ENCODE measurements at places on chromosomes 11 and 22.

- no peak for DNase-seq
These were observed 57.9 kb upstream of the FSHB start for GRCh38 chr11:30172883-30173311.

DNA sequence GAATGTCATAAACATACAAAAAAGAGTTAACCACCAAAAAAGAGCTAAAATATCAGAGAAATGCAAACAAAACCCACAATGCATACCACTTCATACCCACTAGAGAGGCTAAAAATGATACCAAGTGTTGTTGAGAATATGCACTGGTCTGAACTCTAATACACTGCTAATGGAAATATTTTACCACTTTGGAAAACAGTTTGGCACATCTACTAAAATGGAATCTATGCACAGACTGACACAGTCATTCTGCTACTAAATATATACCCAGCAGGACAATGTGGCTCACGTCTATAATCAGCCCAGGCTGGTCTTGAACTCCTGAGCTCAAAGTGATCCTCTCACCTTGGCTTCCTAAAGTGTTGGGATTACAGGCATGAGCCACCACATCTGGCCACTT is 18.0 kb downstream of the MAPK1 start:
- DNase-seq: no peak

- DNase-seq: no peak
These were observed 79.3 kb upstream of the DRD2 start for GRCh38 chr11:113554526-113554925.

GRCh38 chr11:41237382-41237781 is 222.1 kb downstream of the LRRC4C start:
- DNase-seq: no peak

DNA sequence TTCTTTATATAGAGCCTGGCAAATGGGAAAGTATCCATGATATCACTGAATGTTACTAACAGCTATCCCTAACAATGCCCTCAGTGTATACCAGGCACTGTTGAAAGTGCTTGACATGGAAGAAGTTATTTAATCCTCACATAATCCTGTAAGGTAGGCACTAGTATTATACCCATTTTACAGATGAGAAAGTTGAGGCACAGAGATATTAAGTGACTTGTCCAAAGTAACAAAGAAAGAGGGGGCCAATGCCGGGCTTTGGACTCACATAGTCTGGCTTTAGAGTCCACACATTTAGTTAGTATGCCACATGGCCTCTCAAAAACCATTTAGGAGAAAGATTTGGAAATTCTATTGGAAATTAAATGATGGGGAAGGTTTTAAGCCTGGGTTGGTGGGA is 220.8 kb upstream of the PLET1 start:
- DNase-seq: no peak

GRCh38 chr11:79441461-79441875 is 638 bp upstream of the TENM4 start:
- DNase-seq: peak; percentile 23

GRCh38 chr11:46291441-46292150 is 14.1 kb downstream of the CREB3L1 start:
- peak; percentile 90 for DNase-seq

DNA sequence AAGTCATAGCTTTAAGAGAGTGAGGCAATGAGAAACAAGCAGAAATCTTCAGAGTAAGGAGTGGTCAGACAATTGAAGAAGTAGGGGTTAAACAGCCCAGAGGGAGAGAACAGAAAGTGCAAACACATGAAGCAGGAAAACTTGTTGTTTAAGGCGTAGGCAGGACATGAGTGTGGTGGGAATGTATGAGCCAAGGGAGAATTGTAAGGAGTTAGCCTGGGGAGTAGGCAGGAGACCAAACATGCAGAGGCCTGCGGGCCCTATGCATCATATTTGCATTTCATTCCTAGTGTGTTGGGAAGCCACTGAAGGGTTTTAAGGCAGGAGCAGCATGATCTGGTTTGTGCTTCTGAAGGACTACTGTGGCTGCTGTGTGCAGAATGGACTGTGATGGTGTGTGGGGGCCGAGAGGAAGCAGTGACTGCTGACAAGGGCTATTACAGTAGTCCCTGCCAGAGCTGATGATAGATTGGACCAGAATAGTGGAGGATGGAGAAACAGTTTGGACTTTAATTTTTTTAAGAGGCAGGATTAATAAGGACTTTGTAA is 179.9 kb upstream of the C11orf87 start:
- DNase-seq: no peak

- peak; percentile 66 for DNase-seq
These were observed 64.1 kb downstream of the PRMT3 start for GRCh38 chr11:20451568-20451967.

DNA sequence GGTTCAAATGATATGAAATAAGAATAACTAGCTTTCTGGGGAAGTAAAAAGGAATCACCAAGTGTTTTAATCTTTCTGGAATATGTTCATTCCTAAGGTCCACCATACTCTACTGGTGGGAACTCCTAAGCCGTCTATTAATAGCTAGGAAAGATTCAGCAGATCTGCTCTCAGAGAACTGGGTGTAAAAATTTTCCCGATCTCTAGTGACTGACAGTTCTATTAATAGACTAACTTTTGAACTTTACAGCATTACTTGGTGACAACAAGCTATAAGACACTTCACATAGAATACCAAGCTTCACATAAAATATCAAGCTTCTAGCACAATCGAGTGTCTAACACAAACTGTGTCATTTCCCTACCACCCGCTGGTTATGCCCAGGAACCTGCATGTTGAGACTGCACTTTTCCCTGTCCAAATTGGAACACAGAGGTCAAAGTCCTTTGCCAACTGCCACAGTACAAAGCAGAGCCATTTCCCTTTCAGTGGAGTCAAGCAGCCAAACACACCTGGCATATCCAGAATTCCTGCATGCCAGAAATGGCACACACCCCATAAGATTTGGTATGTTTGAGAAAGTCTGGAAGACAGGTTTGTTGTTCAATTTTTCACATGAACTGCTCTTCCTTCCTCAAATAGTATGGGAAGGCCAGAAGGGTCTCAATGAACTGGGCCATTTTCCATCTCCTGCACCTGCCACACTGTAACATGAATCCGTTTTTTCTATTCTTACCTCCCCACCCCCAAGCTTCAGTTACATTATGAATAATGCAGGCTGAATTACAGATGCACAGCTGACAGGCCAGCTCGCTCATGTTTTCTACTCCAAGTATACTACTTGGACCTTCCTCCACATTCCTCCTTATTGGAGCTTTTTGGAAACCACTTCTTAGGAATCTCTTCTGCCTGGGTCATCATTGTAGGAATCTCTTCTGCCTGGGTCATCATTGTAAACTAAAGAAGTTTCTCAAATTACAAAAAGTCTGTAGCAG is 3.7 kb downstream of the OSBP start:
- DNase-seq: peak; percentile 22

DNA sequence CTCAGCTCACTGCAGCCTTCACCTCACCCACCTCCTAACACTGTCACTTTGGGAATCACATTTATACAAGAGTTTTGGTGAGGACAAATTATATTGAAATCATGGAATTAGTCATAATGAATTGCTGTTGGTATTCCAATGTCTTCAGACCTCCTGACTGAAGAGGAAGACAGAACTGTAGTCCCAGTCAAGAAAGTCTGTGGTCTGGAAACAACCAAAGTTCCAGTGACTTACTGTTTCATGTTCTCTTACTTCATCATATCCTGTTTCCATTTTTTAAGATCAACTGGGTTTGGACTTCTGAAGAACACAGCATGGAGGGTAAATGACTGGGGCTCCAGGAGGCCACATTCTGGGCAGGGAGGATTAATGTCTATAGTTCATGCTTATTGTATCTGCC is 43.0 kb upstream of the HIPK3 start:
- peak; percentile 17 for DNase-seq

DNA sequence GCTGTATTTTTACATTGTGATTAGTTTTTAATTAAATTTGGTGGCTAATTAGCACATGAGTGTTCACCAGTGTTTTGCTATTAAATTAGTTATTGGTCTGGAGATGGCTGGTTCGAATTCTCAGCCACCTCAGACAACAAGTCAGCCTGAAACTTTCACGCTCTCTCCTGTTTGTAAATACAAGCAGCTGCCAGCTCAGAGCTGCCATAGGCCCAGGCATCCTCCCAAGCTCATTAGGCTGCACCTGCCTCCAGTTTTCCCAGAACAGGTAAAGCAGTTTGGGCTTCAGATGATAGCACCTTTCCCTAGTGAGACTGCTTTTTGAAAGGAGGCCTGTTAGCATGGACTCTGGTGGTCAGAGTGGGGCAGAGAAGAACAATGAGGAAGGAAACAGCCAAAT is 156.8 kb downstream of the NAV2 start:
- DNase-seq: no peak

DNA sequence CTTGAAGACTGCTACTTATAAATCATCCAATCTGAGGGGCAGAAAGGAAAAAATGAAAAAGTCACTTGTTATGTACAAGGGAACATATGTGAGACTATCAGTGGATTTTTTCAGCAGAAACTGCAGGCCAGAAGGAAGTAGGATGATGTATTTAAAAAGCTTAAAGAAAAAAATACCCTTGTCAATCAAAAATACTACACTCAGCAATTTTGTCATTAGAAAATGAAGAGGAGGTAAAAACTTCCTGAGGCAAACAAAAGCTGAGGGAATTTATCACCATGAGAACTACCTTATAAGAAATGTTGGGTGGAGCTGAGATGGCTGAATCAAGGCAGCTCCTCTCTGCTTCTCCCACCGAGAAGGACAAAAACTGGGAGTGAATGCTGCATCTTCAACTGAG is 21.1 kb downstream of the MRGPRX2 start:
- no peak for DNase-seq

- peak; percentile 36 for DNase-seq
These were observed 4.1 kb upstream of the STT3A start for GRCh38 chr11:125588505-125588904.

- DNase-seq: no peak
These were observed 245.9 kb upstream of the FAT3 start for GRCh38 chr11:91978747-91979146.

DNA sequence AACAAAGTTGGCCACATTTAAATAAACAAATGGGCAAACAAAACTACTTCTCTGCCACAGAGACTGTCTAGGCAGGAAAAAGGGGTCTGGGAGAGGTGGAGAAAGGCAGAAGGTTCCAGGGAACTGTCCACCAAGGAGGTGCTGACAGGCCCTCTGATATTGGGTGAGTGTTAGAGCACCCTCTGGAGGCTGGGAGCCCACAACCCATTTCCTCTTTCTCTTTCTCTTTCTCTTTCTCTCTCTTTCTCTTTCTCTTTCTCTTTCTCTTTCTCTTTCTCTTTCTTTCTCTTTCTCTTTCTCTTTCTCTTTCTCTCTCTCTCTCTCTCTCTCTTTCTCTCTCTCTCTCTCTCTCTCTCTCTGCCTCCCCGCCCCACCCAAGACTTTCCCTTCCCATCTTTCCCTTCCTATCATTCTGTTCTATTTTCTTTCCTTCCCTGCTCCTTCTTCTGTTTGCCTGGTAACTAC is 912.8 kb downstream of the DLG2 start:
- peak; percentile 53 for DNase-seq

DNA sequence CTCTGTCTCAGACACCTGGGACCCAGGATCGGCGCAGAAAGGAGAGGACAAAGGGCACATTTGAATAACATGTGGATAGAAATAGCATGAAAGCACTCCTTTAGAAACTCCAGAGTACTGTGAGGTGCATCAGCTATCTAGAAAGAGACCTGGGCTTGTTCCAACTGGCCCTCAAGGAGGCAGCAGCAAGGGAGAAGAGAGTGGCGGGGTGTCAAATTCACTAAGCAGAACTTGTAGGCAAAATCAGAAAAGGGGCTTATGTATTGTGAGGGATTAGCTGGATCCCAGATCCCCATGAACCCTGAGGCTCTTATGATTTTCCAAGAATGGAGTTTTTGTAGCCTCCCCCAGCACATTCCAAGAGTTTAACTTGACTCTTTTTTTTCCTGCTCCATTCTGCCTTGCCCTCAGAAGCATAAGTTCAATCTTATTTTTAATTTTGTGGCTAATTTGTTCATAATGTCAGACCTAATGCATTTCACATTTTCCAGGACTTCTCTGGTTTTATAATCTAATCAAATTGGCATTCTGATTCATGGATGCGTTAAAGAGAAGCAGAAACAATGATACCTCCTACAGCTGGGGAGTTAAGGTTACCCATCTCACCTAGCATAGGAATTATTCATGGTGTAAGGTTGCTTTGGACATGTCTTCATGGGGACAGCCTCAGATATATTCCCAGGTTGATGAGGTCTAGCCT is 33.6 kb downstream of the USH1C start:
- no peak for DNase-seq

DNA sequence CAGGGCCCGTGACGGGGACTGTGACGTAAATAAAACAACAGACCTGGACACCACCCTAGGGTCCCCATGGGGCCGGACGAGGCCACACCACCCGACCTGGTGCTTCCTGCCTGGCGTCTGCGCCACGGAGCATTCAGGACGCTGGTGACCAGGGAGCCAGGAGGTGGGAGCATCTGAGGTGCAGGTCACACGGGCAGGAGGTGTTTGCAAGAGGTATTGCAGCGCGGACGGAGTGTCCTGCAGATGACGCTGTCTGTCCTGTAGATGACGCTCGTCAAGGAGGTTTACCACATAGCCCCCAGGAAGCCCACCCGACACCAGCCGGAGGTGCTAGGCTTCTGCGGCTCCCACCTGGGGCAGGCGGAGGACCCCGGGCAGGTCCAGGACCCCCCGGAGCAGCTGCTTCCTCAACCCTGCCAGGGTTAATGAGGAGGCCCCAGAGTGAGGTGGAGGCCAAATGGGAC is 986 bp upstream of the MUC5B start:
- DNase-seq: no peak

GRCh38 chr22:29892315-29893156 is 9.6 kb downstream of the MTMR3 start:
- DNase-seq: no peak

All from fibroblast of mammary gland (primary cell).